Right lung (tissue), 10 donors: ENCODE measurements at places on chromosomes 4 and X. TPM values are rescaled to one million over a fixed set of nuclear protein-coding genes. Genes with fewer than 3 reads are reported as not detected.

TMPRSS11D gene
- 0.08 TPM for polyA plus RNA-seq

IBSP gene
- polyA plus RNA-seq = 0.16 TPM

DNA sequence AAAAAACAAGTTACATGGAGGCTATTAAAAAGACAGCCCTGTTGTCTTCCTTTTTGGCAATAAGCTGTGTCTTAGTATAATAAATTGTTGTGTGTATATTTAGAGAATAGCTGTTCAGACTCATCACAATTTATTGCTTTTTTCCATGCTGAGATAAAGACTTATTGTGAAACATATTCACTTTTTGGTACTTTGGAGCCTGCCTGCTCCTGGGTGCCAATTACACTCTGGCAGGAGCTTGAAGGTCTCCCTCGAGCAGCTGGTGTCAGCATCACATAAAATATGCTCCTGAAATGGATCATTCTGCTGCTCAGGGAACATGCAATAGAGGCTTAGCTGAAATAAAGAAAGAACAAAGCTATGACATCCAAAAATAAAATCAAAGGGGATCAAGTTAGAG lies 211.6 kb upstream of the DKK2 start:
- peak; percentile 7 for DNase-seq

IL15 gene
- 1.2 TPM for polyA plus RNA-seq

GRCh38 chr4:5267408-5267807 lies 216.1 kb downstream of the STK32B start:
- DNase-seq = no peak

SNCA gene
- polyA plus RNA-seq = 59.6 TPM
